ENCODE measurements at places on chromosomes 16 and 17. TPM values are rescaled to one million over a fixed set of nuclear protein-coding genes. Genes with fewer than 3 reads are reported as not detected.

DNA sequence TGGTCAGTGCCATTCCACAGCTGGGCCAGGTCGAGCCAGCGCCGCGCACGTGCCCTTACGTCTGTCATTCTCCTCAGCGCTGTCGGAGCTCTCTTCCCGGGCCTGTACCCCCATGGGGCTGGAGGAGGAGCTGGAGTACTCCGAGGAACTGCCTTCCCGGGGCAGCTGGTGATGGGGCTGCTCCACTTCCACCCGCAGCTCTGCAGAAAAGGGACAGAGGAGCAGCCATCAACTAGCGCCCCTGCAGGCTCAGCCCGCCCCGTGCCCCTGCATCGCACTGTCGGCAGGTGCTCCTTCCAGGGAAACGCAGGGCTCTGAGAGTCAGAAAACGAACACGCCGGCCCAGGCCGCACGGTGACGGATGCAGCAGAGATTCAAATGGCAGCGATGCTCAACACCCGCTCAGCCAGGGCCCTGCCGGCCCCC lies 20.9 kb downstream of the MAP1LC3B start:
- DNase-seq = peak; percentile 72

The TBX4 gene
- 0.24 TPM for total RNA-seq

DNA sequence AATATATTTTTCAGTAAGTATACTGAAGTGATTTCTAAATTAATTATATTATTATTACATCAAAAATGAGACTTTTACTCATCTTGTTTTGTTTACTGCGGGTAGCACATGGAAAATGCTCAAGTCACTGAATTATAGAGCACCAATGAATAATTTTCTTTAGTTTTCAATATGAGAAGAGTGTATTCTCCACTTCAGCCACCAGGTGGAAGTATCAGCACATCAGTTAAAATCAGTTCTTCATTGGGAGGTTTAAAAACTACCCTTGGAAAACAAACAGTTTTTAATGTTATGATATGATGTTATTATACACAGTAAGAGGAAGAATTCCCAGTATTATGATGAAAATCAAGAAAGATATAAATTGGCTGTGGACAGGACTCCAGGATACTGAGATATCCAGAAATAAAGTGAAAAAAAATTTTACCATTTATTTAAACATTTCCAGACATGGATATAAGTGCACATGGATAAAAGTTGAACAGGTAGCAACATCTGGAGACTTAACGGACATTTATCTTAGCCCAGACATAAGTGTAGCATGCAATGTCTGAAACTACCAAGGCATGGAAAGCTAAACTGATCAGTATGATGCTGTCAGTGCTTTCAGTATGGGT lies 467.3 kb downstream of the KCNJ2 start:
- DNase-seq = no peak

- DNase-seq = no peak
Measured at GRCh38 chr16:14548933-14549788, 80.9 kb downstream of the PARN start.

The EFCAB5 gene
- total RNA-seq = 1.2 TPM

The PRR35 gene
- total RNA-seq = not detected

The MT1X gene
- total RNA-seq = 459 TPM

DNA sequence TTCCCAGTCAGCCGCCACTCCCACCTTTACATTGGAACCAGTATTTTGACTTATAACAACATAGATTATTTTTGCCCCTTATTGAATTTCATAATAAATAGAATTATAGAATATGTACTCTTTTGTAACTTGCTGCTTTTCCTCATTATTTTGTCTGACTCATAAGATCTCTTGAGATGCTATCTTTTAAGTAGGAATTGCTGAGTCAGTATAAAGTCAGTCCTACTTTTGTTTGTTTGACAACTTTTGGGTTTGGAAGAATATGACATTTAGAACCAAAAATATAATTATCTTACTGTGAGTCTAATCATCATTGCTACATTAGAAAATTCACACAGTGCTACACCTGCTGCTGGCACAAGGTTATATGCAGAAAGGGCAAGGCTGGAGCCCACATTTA lies 69.7 kb downstream of the STXBP4 start:
- DNase-seq = no peak

GRCh38 chr17:40765657-40766056 lies 6.3 kb downstream of the KRT26 start:
- DNase-seq = no peak

The FAM20A gene
- total RNA-seq = 17.6 TPM

Data from posterior vena cava (tissue), 2 donors.